IMR-90 (cell line): ENCODE measurements at places on chromosomes 7 and 10.
A peak's percentile ranks its signal among the peaks of the same experiment; 100 is the strongest.

GRCh38 chr7:48140001-48140681 lies 31.1 kb upstream of the ABCA13 start:
- DNase-seq, result no peak

- DNase-seq, result no peak
Observed at GRCh38 chr7:83701736-83702135, 52.8 kb upstream of the SEMA3E start.

GRCh38 chr10:18594574-18595156 lies 56.7 kb downstream of the NSUN6 start:
- DNase-seq, result no peak

GRCh38 chr7:2032030-2032875 lies 200.5 kb downstream of the MAD1L1 start:
- peak; percentile 59 for DNase-seq

- DNase-seq, result no peak
Observed at GRCh38 chr10:78892338-78893176, 176.2 kb upstream of the ZMIZ1 start.

DNA sequence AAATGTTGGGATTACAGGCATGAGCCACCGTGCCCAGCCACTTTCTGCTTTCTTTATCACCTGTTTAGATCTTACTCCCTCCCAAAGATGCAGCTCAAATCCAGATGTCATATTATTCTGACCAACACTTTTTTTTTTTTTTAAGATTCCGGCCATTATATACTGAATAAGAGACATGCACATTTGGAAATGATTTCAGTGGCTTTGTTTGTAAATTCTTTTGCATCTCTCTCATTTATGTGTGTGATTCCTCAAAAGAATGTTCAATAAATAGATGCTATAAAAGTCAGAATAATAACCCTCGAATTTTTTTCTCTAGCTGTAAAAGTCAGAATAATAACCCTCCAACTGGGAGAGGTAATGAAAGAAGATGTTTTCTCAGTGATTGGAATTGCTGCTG lies 25.4 kb downstream of the HECW1 start:
- DNase-seq, result no peak
